ENCODE measurements at places on chromosomes 7 and 10. TPM values are rescaled to one million over a fixed set of nuclear protein-coding genes. Genes with fewer than 3 reads are reported as not detected.

HACD1 gene
- total RNA-seq: 0.84 TPM

MYH16 gene
- not detected for total RNA-seq

SUN3 gene
- 0.10 TPM for total RNA-seq

HPS1 gene
- total RNA-seq: 46.6 TPM

CDK1 gene
- total RNA-seq: 3.4 TPM

VWA2 gene
- not detected for total RNA-seq

CH25H gene
- total RNA-seq: 0.63 TPM

CRHR2 gene
- total RNA-seq: not detected

ACSM6 gene
- total RNA-seq: not detected

NUTM2E gene
- 0.42 TPM for total RNA-seq

KLLN gene
- total RNA-seq: 0.84 TPM

TAS2R3 gene
- total RNA-seq: 0.73 TPM

SLC29A4 gene
- total RNA-seq: 0.10 TPM

AS3MT gene
- 1.7 TPM for total RNA-seq

EZH2 gene
- total RNA-seq: 20.4 TPM

SH2D4B gene
- total RNA-seq: 0.10 TPM

GPC2 gene
- total RNA-seq: 2.3 TPM

MYPN gene
- not detected for total RNA-seq

PKD2L1 gene
- under 0.01 TPM for total RNA-seq

RSPH10B2 gene
- total RNA-seq: 0.21 TPM

ITGB8 gene
- total RNA-seq: 11.3 TPM

CABCOCO1 gene
- not detected for total RNA-seq

SRRM3 gene
- not detected for total RNA-seq

FGF8 gene
- not detected for total RNA-seq

CLEC2L gene
- 0.52 TPM for total RNA-seq

GFRA1 gene
- not detected for total RNA-seq

MEST gene
- 5.0 TPM for total RNA-seq

WDFY4 gene
- total RNA-seq: 28.9 TPM

PRR15 gene
- total RNA-seq: not detected

RHBDD2 gene
- 65.3 TPM for total RNA-seq

EEPD1 gene
- 4.1 TPM for total RNA-seq

EPO gene
- not detected for total RNA-seq

CTAGE4 gene
- total RNA-seq: 2.0 TPM

HTR5A gene
- under 0.01 TPM for total RNA-seq

TSPAN12 gene
- not detected for total RNA-seq

FAM3C gene
- total RNA-seq: 24.9 TPM

PRPS1L1 gene
- 0.31 TPM for total RNA-seq

HOXA3 gene
- under 0.01 TPM for total RNA-seq

ENO4 gene
- not detected for total RNA-seq

OR2A5 gene
- under 0.01 TPM for total RNA-seq

FOXI2 gene
- total RNA-seq: not detected

AKR1C4 gene
- 0.21 TPM for total RNA-seq

MSRB2 gene
- total RNA-seq: 1.4 TPM

RINT1 gene
- 29.0 TPM for total RNA-seq

All from mononuclear cell (primary cell).